ENCODE measurements at places on chromosomes 3 and 15. TPM values are rescaled to one million over a fixed set of nuclear protein-coding genes. Genes with fewer than 3 reads are reported as not detected.
A peak's percentile ranks its signal among the peaks of the same experiment; 100 is the strongest.

- H3K27me3 ChIP-seq, result no peaks in the 10 kb centered on the region
- no peak overlapping the region for H3K4me3 ChIP-seq
- DNase-seq, result no peak
These were observed 209.7 kb upstream of the DCBLD2 start for GRCh38 chr3:99111235-99111634.

DNA sequence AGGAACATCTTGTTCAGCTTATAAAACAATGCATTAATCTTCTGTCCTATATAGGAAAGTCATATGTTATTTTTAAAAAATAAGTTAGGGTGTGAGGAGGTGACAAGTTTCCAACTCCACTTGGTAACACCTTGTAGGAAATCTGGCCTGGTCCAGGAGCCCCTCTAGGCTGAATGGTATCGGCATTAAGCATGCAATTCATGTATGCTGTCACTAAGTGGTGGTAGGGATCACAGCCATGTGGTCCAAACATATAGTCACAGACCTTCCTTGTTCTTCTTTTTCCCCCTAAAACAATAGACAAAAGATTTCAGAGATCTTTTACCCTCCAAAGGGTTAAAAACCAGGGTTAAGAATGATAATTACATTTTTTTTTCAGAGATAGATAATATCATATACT is 4.2 kb upstream of the APBA2 start:
- no peak for DNase-seq
- no peak overlapping the region for H3K4me3 ChIP-seq
- H3K27me3 ChIP-seq, result peaks cover 30% of the 10 kb centered on the region
- no peak overlapping the region for H3K27ac ChIP-seq
- no peaks in the 10 kb centered on the region for H3K36me3 ChIP-seq

DNA sequence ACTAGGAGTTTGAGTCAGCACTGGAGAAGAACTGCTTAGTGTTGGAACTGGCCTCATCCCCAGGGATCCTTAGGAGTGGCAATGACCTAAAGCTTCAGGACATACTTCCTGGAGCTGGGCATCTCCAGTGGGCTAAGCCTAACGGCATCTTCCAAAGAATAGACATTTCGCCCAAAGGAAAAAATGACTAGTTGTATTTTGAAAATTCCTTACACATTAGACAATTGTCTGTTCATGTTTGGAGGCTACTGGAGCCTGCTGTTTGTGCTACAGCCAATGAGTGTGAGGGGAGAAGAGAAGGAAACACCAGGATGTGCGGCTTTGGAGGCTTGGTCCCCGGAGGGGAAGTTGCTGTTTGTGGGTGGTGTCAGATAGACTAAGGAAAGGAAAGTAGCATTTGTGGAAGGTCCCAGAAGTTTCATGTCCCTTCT is 77.6 kb downstream of the POLR2M start:
- no peak overlapping the region for H3K4me3 ChIP-seq
- H3K27me3 ChIP-seq, result no peaks in the 10 kb centered on the region
- H3K27ac ChIP-seq, result peak overlapping the region; percentile 67
- H3K4me1 ChIP-seq, result peaks cover 5% of the 10 kb centered on the region
- peak; percentile 25 for DNase-seq
- H3K36me3 ChIP-seq, result no peaks in the 10 kb centered on the region

DNA sequence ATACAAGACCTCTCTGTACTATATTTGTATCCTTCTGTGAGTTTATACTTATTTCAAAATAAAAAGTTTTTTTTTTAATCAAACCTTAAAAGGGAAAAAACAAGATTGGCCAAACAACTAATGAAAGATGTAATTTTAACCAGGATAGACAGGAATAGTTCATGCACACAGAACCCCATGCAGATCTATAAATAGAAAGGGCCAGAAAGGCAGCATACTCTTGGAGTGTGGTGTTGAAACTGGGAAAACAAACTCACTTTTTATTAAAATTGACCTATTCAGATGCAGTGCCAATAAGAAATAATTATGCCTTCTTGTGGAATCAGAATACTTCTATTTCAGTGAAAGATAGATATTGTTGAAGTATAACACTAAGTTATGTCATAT is 204.6 kb downstream of the PLCL2 start:
- no peak for DNase-seq
- no peaks in the 10 kb centered on the region for H3K36me3 ChIP-seq
- H3K27ac ChIP-seq, result peak overlapping the region; percentile 66
- peaks cover 20% of the 10 kb centered on the region for H3K4me1 ChIP-seq
- H3K4me3 ChIP-seq, result no peak overlapping the region
- H3K27me3 ChIP-seq, result no peaks in the 10 kb centered on the region

- H3K27ac ChIP-seq, result peak overlapping the region; percentile 65
- H3K27me3 ChIP-seq, result no peaks in the 10 kb centered on the region
These were observed 473 bp downstream of the LSM3 start for GRCh38 chr3:14179114-14179465.

DNA sequence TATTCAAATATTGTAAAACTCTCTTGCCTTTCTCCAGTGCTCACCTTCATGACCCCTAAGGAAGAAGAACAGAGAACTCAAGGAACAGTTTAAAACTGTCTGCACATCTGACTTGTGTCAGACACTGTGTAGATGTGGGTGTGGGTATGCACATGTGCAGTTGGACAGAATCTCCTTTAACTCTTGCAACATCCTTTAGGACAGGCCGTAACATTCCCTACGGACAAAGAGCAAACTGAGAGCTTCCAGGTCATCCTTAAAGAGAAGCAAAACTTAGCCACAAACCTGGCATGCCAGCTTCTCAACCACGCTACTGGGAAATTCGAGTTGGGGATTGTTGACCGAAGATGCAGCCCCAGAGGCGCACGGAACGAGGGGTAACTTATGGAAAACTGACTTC is 4.1 kb upstream of the SFMBT1 start:
- no peaks in the 10 kb centered on the region for H3K36me3 ChIP-seq
- peaks cover 6% of the 10 kb centered on the region for H3K4me1 ChIP-seq
- H3K27me3 ChIP-seq, result no peaks in the 10 kb centered on the region
- no peak overlapping the region for H3K27ac ChIP-seq
- DNase-seq, result no peak

- no peaks in the 10 kb centered on the region for H3K4me1 ChIP-seq
- no peaks in the 10 kb centered on the region for H3K27me3 ChIP-seq
- H3K27ac ChIP-seq, result no peak overlapping the region
These were observed 35.7 kb upstream of the ZNF770 start for GRCh38 chr15:35023804-35024203.

DNA sequence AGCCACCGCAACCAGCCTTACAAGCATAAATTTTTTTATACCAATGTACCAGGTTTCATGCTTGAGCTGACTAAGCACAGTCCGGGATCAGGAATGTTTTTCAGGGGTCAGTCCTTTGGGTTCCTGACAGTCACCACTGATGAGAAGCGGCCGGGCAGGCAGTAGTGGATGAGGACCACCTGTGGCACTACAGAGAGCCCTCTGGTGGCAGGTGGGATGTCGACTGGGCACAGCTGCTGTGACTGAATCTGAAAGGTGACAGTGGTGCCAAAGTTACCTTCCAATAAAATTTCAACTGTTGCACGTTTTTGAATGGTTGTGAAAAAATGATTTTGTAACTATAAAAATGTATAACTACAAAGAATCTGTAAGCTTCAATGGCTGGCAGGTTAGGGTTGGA is 34.0 kb downstream of the TPRA1 start:
- H3K4me1 ChIP-seq, result peaks cover 5% of the 10 kb centered on the region
- no peak overlapping the region for H3K27ac ChIP-seq
- no peak overlapping the region for H3K4me3 ChIP-seq

- DNase-seq, result no peak
- H3K36me3 ChIP-seq, result no peaks in the 10 kb centered on the region
- no peak overlapping the region for H3K4me3 ChIP-seq
These were observed 972.2 kb downstream of the OTOL1 start for GRCh38 chr3:162468791-162469190.

GRCh38 chr3:185995352-185995751 is 57.5 kb upstream of the TRA2B start:
- DNase-seq, result no peak
- H3K4me1 ChIP-seq, result no peaks in the 10 kb centered on the region
- H3K36me3 ChIP-seq, result no peaks in the 10 kb centered on the region
- no peak overlapping the region for H3K27ac ChIP-seq

DNA sequence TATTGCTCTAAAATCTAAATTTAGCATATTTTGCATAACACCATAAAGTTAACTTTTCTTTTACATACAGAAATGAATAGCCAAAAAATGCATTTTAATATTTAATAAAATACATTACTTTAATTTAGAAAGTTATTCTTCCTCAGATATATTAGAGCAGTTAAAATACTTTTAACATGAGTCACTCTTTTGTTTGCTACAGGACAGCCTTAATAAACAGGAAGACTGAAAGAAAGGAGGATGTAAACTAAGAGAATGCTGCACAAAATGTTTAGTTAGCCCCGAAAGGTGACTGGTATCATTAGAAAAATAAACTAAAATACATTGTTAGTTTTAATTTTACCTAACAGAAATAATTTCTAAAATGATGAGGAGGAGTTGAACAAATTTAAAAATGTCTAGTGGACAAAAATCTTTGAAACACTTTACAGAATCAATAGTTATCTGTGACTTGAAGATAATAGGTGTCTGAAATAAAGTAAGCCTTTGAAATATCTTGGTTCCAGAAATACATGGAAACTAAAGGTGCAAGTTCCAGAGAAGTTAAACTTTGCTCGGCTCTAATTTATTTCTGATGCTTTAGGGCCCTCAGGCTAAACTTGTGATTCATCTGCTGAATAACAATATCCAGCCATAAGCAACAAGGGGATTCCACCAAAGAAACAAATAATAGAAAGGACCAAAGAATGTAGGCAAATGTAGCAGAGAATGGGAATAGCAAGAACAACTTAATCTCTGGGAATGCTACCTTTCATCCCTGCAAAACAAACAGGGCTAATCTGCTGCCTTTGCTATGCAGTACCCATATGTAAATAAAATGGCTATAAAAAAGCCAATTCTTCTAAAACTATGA is 138.3 kb upstream of the UBP1 start:
- no peak overlapping the region for H3K4me3 ChIP-seq
- no peaks in the 10 kb centered on the region for H3K36me3 ChIP-seq
- no peaks in the 10 kb centered on the region for H3K27me3 ChIP-seq
- no peak for DNase-seq

GRCh38 chr3:123841476-123842238 is 42.5 kb downstream of the MYLK start:
- H3K36me3 ChIP-seq, result no peaks in the 10 kb centered on the region
- H3K27ac ChIP-seq, result no peak overlapping the region
- DNase-seq, result no peak
- no peak overlapping the region for H3K4me3 ChIP-seq
- no peaks in the 10 kb centered on the region for H3K4me1 ChIP-seq
- no peaks in the 10 kb centered on the region for H3K27me3 ChIP-seq

DNA sequence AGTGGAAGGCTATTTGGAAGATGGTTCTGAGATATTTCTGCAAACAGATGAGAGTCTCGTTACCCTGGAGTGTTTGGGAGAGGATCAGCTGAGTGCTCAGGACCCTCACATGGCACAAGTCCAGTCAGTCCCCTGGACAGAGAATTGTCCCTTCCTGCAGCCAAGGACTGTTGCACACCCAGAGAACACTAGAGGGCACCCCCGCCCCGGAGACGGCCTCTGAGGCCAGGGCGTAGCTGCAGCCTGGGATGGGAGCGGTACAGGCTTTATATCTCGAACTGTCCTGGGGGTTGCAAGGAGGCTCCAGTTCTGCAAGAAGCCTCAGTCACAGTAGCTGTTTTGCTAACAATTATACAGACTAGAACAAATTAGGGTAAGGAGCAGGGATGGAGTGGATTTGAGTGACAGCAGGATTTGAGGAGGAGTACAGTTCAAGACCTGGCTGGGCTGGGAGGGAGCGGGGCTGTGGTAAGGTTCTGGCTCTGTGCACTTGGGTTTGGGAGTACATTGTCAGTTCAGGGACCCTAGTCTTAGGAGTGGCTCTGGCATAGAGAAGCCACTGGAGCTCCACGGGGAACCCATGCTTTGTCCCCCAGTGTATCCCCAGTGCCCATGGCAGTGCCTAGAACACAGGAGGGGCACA is 67.6 kb upstream of the HACD2 start:
- peak overlapping the region; percentile 68 for H3K27ac ChIP-seq
- no peak overlapping the region for H3K4me3 ChIP-seq
- no peaks in the 10 kb centered on the region for H3K27me3 ChIP-seq
- no peaks in the 10 kb centered on the region for H3K36me3 ChIP-seq
- peak; percentile 85 for DNase-seq
- H3K4me1 ChIP-seq, result peaks cover 17% of the 10 kb centered on the region

GRCh38 chr3:144687862-144688261 is 716.2 kb downstream of the DIPK2A start:
- H3K4me3 ChIP-seq, result no peak overlapping the region
- no peaks in the 10 kb centered on the region for H3K4me1 ChIP-seq
- H3K36me3 ChIP-seq, result no peaks in the 10 kb centered on the region
- no peak for DNase-seq

KBTBD13 gene
- total RNA-seq, result 4.6 TPM
